Activated CD8-positive, alpha-beta memory T cell treated with anti-CD3 and anti-CD28 coated beads for 1 hour (primary cell): ENCODE measurements at places on chromosomes 3 and 15.
A peak's percentile ranks its signal among the peaks of the same experiment; 100 is the strongest.

GRCh38 chr3:170542704-170543103 lies 43.2 kb downstream of the SLC7A14 start:
- no peak for DNase-seq

DNA sequence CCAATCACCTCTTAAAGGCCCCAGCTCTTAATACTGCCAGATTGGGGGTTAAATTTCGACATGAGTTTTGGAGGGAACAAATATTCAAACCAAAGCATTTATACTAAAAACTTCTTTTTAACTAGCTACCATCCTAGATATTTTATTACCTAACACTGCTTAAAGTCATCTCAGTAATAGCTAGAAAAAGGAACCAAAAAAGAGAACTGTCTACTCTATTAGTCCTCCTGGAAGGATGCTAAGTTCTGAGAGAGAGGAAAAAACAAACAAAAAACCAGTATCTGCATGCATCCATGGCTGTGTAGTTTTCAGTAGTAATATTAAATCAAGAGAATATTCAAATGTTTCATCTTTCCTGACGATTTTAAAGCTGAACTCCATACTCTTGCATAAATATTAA lies 5.8 kb downstream of the CPOX start:
- DNase-seq: no peak

GRCh38 chr3:128438488-128439072 lies 28.1 kb downstream of the DNAJB8 start:
- no peak for DNase-seq

GRCh38 chr15:99564221-99565048 lies 1.3 kb upstream of the MEF2A start:
- no peak for DNase-seq

DNA sequence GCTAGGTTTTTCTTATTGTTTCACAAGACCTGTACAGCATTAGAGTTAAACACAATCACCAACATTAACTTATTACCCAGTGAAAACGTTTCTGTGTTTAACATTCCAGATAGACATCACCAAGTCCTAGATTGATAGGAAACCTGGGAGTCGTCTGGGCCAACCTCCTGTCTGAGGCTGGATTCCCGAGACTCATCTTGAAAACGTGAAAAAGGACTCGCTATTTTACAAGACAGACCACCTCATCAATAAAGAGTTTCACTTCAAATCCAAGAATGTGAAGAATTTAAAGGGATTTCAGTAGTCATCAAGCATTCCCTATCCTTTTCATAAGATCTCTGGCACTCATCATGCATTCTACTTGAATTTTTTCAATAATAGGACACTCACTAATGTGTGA lies 626.6 kb downstream of the MCTP2 start:
- no peak for DNase-seq

DNA sequence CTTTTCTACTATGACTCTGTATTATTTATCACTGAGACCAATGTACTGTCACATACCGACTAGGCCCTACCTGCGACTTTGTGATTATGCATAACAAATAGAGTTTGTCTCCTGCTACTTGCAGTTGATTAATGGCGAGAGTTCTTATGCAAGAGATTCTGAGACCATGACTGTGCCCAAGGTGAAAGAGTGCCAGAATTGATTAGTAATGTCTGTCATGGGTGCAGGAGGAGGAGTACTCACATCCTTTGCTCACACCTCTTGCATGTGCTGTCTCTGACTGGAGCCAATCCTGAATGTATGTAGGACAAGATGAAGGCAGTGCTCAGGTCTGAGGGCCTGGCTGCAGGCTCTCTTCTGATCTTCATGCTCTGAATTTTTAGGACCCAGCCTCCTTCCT lies 260.7 kb downstream of the THSD4 start:
- DNase-seq: no peak

- DNase-seq: no peak
Measured at GRCh38 chr15:41923401-41923997, 29.6 kb upstream of the SPTBN5 start.

GRCh38 chr15:73590263-73590662 lies 42.9 kb downstream of the NPTN start:
- DNase-seq: no peak

- DNase-seq: no peak
Measured at GRCh38 chr3:104275199-104275598, 1091.5 kb upstream of the ALCAM start.

DNA sequence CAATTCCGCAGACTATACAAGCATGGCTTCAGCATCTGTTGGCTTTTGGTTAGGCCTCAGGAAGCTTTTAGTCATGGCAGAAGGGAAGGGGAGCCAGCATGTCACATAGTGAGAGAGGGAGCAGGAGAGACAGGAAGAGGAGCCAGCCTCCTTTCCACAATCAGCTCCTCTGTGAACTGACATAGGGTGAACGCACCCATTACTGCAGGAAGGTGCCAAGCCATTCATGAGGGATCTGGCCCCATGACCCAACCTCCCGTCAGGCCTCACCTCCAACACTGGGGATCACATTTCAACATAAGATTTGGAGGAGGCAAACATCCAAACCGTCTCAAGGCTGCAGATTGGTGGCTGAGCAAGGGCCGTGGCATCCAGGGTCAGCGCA lies 106.3 kb downstream of the LRRK1 start:
- no peak for DNase-seq

DNA sequence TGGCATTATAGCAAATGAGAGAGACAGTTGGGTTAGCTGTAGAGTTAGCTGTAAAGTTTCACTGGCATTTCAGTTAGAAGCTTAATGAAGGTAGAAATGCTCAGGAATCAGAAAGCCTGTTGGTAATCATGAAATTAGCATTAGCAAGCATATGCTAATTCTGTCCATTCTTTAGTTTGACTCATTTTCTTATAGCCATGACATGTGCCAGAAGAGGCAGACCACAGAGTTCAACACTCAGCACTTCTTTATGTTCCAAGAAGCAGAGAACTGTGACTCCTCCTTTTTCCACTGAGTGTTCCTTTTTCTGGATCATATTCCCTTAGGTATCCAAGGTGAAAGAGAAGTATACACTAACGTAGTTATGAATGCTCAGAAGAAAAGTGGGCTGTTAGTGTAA lies 276.2 kb upstream of the SGO1 start:
- DNase-seq: no peak

DNA sequence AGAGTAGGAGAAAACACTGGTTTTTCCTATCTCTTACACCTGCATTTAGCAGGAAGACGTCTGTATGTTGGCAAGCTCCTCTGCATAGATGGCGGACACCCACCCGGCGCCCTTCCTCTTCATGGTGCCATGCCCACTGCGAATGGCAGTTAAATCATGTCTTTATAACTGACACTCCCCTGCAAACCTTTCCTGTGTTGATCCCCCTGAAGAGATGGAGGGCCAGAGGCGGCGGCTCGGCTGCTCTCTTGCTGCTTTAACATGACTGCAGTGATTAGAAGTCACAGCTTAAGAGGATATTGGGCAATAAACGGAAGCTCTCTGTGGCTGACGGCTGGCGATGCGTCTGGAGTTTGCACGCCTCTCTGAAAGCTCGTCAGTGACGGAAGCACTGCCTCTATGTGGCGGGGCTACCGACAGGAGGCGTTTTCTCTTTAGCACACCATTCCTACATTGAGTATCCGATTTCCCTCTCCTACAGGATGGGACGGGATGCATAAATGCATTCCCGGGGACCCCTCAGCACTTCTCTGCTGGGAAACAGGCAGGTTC lies 25.5 kb upstream of the SNRPA1 start:
- DNase-seq: peak; percentile 24

DNA sequence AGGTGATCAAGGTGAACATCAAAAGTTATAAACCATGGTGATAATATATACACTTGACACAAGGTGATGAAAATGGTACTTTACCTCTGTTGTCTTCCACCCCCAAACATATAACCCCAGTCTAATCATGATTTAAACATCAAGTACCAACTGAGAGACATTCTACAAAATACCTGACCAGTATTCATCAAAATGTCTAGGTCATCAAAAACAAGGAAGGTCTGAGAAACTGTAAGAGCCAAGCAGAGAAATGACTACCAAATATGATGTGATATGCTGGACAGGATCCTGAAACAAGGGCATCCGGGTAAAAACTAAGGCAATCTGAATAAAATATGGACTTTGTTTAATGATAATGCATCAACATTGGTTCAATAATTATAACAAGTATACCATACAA lies 27.8 kb downstream of the EDC3 start:
- DNase-seq: no peak

DNA sequence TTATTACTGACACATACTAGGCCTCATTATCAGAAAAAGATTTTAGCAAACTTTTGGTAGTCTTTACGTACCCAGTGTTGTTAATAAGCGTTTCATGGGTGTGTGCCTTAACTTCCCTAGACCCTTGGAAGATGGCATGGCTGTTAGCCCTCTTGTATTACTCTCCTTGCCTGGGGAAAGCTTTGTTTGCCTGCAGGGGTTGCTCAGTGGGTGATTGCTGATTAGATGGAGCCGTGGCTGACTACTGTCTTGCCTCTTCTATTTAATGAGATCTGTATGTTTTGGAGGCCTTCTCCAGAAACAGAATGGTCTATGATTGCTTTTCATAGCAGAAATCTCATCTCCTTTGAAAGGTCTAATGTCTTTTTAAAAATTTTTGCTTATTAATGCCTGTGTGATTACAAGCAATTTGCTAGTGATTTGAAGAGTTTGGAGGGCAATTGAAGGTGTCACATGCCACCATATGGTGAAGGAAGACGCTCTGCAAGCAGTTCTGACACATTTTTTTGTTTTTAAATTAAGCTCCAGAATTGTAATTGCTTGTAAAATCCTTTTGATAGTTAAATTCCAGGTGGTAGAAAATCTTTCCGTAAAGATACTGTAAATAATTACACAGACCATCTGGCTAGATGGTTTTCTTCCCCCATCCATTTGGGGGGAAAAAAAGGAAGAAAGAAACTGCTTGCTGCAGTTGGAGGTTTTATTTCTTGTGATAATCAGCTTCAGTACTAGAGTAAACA lies 11.4 kb upstream of the C3orf20 start:
- no peak for DNase-seq

GRCh38 chr3:191889756-191890155 lies 428.8 kb downstream of the PYDC2 start:
- DNase-seq: no peak

DNA sequence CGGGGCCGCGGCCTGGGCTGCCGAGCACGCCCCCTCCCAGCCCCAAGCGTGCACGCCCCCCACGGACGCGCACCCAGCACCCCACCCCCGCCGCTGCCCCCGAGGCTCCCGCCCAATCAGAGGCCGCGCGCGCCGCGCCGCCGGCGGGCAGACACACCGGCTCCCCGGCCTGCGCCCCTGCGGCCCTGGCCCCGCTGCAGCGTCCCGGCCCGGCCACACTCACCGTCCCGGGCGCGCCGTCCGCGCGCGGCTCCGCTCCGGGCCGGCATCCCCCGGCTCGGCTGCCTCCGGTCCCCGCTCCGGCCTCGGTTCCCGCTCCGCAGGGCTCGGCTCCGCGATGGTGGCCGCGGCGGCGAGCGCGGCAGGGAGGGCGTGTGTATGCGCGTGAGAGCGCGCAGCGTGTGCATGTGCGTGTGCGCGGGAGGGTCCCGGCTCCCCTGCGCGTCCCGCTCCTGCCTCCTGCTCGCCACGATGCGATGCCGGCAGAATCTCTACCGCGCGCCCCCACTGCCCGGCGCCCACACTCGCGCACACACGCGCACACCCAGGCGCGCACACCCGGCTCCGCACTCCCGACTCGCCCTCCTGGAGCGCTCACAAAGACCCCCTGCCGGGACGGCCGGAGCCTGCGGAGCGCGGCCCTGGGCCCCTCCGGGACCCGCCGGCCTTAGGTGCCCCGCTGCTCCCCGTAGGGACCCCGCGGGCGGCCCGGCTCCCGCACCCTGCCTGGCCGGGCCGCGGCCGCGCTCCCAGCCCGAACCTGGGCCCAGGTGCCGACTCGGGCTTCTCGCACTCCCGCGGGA lies 186.5 kb upstream of the LINGO1 start:
- no peak for DNase-seq

DNA sequence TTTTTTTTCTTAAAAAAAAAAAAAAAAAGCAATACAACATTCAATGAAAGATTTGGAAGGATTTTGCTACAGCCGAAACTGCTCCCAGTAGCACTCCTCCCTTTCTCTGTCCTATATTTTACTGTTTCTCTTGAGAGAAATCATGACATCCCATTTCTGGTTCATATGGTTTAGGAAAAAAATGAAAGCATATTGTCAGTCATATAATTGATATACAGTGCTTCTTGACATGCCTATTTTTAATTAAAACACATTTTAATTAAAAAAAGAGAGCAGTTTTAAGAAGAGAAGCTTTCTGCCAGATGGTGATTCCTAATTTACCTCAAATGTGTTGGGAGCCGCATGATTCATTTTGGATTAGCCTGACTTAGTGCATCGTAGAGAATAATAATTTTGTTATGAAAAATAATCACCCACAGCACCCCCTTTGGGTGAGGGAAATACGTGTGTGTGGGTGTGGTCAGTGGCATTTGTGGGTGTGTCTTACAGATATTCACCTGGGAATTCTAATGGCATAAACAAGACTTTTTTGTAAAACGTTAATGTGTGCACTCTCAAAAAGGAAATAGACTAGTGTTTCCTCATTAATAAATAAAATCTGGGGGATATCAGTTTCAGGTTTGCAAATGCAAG lies 544.5 kb downstream of the MFSD1 start:
- no peak for DNase-seq

DNA sequence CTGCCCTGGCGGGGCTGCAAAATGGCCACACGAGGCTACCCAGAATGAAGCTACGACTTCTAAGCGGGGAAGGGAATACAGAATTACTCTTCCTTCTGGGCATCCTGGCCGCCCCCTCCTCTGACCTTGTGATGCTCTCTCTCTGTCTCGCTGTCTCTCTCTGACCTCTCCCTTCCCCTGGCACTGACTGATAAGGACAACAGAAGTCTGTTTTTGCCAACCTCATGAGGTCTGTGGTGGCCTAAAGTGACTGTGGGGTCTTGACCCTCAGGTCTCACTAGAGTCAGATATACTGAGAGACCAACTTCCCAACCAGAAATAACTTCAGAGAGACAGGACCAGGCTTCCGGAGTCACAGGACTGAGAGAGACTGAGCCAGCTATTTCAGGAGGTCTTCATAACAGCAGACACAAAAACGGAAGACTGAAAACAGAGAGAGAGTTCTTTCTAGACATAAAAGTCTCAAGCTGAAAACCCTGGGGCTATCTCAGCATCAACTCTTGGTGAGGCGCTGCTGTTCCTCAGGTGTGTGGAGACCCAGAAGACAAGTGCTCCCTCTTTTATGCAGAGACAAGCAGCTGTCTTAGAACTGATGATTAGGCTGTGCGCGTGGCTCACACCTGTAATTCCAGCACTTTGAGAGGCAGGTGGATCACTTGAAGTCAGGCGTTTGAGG lies 38.2 kb upstream of the CFAP161 start:
- no peak for DNase-seq

GRCh38 chr3:20561166-20561565 lies 375.2 kb upstream of the SGO1 start:
- no peak for DNase-seq

- no peak for DNase-seq
Measured at GRCh38 chr3:98726084-98726483, 37.1 kb upstream of the ST3GAL6 start.

DNA sequence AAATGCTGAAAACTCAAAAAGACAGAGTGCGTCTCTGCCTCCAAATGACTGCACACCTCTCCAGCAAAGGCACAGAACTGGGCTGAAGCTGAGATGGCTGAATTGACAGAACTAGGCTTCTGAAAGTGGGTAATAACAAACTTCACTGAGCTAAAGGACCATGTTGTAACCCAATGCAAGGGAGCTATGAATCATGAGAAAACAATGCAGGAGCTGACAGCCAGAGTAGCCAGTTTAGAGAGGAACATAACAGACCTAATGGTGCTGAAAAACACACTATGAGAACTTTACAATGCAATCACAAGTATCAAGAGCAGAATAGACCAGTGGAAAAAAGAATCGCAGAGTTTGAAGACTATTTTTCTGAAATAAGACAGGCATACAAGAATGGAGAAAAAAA lies 10.1 kb upstream of the AVEN start:
- DNase-seq: no peak
